Fibroblast of the aortic adventitia (primary cell): ENCODE measurements at places on chromosomes 13 and 19.

- peak; percentile 90 for DNase-seq
These were observed at the start of gene CDK8 for GRCh38 chr13:26253787-26254582. TSS of gene CDK8 (plus strand) at chr13:26254129. CDS start at chr13:26254642, 513 bp downstream.

- no peak for DNase-seq
These were observed 5.6 kb upstream of the SLAIN1 start for GRCh38 chr13:77691871-77692270.

DNA sequence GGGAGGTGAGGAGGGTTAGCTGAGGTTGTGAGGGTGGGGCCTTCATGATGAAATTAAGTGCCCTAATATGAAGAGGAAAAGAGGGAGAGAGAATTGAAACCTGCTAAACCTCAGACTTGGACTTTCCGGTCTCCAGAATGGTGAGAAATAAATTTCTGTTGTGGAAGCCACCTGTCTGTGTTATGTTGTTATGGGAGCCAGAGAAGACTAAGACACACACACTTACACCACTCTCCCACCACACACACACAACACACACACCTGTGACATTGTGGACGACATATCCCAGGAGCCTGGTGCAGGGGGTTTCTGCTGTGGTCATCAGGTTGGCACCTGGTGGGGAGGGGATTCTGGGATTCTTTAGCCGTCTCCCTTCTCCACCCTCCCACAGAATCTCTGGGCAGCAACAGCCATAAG lies 14.0 kb downstream of the KLK4 start:
- no peak for DNase-seq

DNA sequence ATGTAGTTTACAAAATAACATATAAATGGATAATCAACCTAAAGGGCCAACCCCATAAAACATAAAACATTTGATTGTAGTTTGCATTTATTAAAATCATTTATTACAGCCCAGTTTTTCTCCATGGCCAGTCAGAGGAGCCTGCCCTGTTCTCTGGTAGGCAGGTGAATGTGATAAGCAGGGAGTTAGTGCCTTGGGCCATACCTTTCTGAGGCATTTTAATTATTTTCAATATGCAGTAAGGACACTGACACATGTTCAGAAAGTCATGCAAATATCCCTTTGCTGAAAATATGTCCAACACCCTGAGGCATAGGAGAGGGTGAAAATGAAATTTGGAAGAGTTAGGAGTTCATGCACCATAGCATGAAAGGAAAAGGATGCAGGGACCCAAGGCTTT lies 242.6 kb upstream of the EDNRB start:
- DNase-seq = no peak

GRCh38 chr13:37481011-37481884 lies 117.3 kb downstream of the POSTN start:
- DNase-seq = peak; percentile 81

GRCh38 chr13:41610404-41610803 lies 153.1 kb downstream of the RGCC start:
- peak; percentile 82 for DNase-seq

DNA sequence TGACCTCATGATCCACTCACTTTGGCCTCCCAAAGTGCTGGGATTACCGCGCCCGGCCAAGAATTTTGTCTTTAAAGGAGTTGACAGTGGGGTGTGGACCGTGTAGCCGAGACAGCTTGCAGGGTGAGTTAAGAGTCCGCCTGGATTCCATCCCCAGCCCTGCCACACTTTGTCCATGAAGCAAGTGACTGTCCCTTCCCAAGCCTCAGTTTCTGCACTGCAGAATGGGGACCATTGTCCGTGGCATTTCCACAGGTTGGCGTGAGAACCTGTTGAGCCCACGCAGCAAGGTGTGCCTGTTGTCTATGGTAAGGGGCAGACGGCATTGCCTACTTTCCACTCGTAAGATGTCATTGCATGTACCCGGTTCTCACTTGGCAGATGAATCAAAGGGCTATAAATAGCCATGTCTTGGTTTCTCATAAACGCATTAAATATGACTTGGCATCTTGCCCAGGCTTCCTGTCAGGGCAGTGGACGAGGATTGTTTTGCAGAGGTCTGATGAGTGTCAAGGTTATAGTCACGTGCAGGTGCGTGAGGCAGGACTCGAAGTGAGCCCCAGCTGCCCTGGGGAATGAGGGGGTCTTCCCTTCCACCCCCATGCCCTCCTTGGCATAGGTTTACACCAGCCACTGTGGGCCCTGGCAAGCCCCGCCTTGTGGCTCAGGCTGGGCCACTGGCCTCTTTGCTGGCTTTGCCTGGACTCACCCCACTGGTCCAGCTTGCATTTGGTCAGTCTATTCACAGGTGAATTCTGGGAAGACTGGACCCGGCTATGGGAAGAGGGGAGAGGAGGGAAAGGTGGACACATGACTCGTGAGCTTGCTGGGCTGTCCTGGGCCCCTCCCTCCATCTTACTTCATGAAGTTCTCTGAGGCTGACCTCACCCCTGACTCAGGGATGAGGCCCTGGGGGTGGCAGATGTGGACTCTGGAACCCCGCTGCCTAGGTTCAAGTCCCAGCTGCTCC lies 14.6 kb downstream of the FAM187B start:
- peak; percentile 77 for DNase-seq
